Adrenal gland (tissue), 19 donors: ENCODE measurements at places on chromosomes 13 and 19. TPM values are rescaled to one million over a fixed set of nuclear protein-coding genes. Genes with fewer than 3 reads are reported as not detected.

DNA sequence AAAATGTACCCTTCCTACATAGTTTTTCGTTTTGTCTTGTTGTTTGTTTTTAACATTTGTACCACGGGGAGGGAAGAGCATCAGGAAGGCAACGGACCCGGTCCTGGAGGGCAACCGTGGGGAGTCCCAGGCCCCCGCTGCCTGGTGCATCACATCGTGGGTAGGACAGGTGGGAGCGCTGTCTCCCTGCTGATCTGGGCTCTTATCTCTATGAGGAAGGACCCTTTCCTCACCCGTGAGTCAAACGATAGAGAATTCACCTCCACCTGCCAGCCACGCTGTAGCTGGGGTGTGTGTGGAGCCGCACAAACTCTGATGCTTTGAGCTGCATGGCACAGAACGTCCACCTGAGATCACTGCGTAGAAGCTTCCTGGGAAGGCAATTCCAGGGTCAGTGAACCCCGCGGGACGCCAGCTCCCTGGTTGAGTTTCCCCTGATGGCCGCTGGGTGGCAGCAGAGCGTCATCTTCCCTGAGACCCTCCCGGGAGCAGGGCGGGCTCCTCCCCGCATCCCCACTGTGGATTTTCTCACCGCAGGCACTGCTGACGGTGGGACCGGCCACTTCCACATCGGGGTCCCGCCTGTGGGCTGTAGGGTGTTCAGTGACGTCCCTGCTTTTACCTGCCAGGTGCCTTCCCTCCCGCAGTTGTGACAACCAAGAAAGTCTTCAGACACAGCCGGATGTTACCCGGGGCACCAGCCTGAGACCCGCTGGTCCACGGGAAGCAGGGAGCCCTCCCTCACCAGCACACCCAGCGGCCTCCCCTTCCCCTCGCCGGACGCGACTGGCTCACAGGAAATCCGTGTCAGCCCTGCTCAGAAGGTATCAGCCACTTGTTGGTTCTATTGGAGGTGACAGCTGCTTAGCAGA is 54.7 kb downstream of the ZNF787 start:
- H3K27ac ChIP-seq = no peak overlapping the region
- H3K27me3 ChIP-seq = no peaks in the 10 kb centered on the region
- peak; percentile 84 for DNase-seq
- no peaks in the 10 kb centered on the region for H3K4me1 ChIP-seq
- no peak overlapping the region for H3K4me3 ChIP-seq

- H3K27ac ChIP-seq = peak overlapping the region; percentile 77
- H3K4me3 ChIP-seq = peak overlapping the region; percentile 1
- no peaks in the 10 kb centered on the region for H3K36me3 ChIP-seq
- peaks cover 23% of the 10 kb centered on the region for H3K4me1 ChIP-seq
- H3K27me3 ChIP-seq = no peaks in the 10 kb centered on the region
- no peak for DNase-seq
Observed at GRCh38 chr19:21604351-21604926, 99.0 kb downstream of the ZNF429 start.

DNA sequence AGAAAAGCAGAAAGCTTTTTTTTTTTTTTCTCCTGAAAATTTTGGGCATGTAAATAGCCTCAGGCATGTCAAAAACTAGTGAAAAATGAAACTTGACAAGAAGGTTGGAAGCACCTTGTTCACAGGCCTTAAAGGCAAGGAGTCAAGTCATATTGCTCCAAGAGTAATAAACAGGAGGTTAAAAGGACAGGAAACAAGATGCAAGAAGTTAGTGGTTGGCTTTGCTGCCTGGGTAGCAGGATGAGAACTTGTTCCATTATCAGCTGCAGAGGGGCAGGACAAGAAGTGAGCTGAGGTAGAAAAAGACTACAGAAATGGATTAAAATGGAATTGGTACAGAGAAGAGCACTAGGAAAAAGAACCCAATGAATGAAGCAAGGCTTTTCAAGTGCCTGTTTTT is 242.6 kb downstream of the DCT start:
- H3K36me3 ChIP-seq = no peaks in the 10 kb centered on the region
- H3K27ac ChIP-seq = no peak overlapping the region
- H3K4me3 ChIP-seq = no peak overlapping the region
- no peaks in the 10 kb centered on the region for H3K4me1 ChIP-seq

GRCh38 chr19:10068205-10068604 is 17.9 kb upstream of the SHFL start:
- H3K4me3 ChIP-seq = no peak overlapping the region
- no peak overlapping the region for H3K27ac ChIP-seq
- no peak for DNase-seq

DNA sequence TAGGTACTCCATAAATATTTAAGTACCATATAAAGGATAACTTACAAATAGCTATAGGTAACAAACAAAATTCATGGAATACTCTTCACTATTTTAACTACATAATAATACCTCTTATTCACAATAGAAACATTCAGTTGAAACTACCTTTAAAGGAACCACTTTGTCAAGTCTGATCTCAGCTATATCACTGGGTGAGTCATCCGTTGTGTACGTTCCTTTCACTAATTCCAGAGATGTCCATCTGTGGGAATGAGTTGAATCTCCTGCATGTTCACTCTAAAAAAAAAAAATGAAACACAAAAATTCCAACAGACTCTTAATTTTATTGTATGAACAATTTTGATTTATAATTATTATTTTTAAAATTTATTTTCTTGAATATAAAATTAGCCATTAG is 149.4 kb upstream of the FBXL3 start:
- H3K27ac ChIP-seq = no peak overlapping the region
- DNase-seq = no peak
- H3K4me1 ChIP-seq = no peaks in the 10 kb centered on the region
- H3K4me3 ChIP-seq = no peak overlapping the region
- no peaks in the 10 kb centered on the region for H3K27me3 ChIP-seq

Gene PSG11
- total RNA-seq = not detected

Gene OR7A5
- 0.41 TPM for total RNA-seq
